ENCODE measurements at places on chromosomes 12 and 14.
A peak's percentile ranks its signal among the peaks of the same experiment; 100 is the strongest.

- peak; percentile 42 for DNase-seq
These were observed at the start of gene CDKL1 for GRCh38 chr14:50396631-50397389. Gene CDKL1, minus strand, starts transcription at chr14:50396881. Its CDS starts 1,013 bp downstream, at chr14:50395868.

DNA sequence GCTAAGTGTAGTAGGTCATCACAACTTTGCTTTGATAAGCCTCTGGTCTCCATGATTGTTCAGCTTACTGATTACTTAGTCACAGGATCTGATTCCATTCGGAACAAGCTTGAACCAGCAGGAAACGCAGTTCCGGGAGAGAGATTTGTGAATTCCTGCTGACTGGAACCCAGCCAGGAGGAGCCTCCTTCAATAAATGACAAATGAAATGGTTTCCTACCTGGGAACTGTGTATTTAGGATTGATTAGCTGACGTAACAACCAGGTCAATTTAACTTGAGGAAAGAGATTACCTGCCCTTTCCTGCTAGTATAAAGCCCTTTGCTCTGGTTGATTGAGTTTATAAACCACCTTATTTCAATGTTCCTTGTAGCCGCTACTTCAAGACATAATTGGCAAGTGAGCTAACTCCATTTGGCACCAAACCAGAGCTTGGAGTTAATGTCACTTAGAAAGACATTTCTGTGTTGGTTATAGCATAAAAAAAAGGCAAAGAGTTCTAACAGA, 35.1 kb upstream of the KCNH3 start:
- no peak for DNase-seq

GRCh38 chr14:45083617-45083975, 320 bp upstream of the PRPF39 start:
- DNase-seq, result no peak

DNA sequence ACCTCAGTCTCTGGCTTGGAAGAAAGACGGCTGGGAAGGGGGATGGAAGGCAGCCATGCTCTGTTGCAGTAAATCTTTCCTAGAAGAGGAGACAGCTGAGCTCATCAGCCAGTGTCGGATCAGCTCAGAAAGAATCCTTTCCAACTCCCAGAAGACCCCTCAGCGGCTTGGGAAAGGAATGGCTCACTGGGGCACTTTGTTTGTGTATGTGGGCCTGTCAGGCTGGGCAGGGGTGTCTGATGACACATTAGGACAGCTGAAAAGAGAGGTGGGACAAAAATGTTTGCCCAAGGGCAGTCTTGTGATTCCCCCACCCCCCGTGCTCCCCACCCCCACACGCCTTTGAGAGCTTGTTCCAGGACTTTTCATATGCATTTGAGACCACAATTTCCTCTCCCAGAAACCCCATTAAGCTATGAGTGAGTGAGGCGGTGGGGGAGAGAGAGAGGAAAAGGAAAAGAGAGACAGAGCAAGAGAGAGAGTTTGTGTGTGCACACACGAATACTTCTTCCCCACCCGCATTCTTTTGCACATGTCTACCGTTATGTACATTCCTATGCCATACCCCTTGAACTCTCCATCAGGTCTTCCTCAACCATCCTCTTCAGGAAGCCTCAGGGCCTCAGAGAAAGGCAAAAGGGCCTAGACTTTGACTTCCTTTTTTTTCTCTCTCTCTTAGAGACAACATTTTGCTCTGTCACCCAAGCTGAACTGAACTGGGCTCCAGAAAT, 198.9 kb downstream of the ZFP36L1 start:
- DNase-seq, result no peak

- no peak for DNase-seq
These were observed 3.8 kb downstream of the GXYLT1 start for GRCh38 chr12:42140901-42141300.

DNA sequence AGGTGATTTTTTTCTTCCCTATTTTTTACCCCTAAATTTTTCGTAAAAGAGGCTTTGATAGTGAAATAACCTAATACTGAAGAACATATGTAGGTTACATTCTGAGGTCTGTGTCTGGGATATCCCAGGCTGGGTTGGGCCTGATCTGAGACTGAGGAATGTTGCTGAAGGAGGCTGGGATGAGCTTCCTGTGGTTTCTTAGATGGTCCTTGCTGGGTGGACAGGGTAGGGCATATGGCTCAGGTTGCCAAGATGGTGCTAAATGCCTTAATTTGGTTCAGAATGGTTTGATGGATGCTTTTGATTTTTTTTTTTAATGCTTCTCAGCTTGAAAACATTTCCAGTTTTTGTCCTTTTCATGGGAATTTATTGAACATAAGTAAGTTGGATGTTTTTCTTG, 124.6 kb upstream of the PMCH start:
- DNase-seq, result no peak

GRCh38 chr14:103316721-103317121, 17.3 kb upstream of the EIF5 start:
- DNase-seq, result no peak
